Right hindlimb (tissue), 1 donor: ENCODE measurements at places on chromosomes 2 and 18.

DNA sequence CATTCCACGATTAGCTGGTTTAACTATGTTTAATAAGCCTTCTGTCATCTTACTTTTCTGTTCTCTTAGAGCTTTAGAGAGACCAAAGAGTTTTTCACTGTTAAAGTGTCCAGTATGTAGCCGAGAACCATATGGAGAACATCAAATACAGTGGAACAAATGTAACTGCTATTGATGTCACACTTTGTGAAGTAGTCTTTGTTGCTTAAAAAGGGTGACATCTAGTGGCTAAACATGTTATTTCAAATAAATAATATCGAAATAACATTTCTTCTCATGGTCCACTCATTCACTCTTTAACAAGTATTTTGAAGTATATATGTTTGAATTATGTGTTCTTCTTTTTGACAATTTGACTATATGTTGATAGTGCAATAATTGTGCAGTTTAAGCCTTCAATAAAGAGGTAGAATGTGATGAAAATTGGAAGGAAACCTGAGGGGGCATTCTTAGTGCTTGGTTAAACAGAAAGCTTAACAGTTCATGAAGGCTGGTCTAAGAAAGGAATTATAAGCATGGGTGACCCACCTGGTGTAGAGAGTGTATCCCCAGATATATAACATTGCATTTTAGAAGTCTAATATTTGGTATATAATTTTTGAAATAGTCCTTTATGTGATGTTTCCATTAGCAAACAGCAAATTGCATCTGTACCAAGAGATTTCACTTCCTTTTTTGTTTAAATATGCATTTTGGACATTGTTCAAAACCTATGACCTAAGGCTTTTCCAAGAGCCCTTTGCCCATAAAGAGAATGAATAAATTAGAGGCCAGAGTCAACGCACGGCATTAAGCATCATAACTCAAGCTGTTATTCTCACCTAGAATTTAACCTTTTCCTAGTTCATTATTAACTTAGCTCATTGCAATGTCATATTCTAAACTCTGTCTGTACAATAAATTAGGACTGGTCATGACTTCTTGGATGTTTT is 112.1 kb downstream of the KYNU start:
- DNase-seq = no peak

DNA sequence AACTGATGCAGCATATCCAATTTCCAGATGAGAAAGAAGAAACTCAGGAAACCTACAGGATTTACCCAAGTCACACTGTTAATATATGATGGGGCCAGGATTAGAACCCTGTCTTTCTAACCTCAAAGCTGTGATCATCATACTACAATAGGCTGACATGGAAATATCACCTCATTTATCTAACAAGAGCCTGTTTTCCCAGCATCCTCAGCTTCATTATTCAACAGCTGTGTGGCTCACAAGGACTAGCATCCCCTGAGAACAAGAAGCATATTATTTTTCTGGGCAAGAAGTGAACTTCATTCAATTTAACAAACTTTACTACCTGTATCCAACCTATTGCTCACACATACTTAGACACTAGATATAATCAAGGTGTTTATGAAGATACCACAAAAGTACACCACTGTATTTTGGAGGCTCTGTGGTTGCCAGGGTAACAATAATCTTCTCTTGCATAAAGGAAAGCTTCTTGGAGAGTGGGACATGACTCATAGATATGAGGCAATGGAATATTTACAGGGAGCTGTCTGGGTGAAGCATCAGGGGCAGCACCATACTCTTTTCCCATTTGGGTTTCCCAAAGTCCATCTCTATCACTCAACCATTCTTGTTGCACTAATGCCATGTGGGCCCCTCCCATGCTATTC is 218.2 kb downstream of the RAD51AP2 start:
- no peak for DNase-seq

DNA sequence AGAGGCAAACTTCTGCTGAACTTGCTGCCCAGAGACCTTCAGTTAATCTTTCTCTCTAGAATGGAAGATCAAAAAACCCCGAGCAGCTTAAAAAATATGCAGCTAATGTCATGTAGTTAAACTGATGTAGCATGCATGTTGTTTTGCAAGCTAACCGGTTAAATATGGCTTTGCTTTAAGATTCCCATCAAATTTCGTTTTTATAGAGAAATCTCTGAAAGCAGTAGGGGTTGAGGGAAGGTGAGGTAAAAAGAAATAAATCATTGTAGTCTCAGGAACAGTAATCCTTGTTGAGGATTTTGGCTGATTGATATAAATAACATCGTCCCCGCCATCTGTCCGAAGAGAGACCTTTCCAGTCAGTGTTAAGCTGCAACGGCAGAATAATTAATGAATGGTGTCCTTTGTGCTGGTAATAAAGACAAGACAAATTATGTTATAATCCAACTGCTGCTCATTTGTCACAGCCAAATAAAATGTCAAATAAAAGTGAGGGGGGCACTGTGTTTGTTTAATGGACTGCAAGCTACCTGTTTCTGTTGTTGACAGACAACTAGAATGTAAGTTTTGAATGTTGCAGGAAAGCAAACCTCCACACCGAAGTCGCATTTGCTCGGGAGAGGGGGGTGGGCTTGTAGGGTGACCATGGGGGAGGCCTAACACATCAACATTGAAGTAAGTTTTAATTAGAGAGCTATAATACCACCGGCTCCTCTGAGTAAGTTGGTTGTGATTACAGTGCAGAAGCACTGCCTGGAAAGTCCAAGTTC is 555.5 kb downstream of the ARHGAP15 start:
- no peak for DNase-seq

DNA sequence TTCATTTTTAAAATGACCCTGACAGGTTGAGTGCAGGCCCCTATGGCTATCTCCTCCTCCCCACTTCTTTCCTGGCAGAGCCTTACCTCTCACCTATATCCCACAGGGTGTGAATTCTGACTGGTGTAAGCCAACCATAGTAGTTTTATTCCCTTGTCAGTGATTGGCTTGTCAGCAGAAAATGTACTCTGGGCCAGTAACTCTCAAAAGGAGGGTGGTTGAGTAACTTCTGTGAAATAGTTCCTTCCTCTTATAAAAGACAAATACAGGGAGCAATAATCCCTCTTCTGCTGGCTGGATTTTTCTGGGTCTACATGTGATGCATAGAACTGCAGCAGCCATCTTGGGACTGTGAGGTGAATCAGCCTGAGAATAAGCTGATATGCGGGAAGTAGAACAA is 83.4 kb downstream of the RAPH1 start:
- DNase-seq = no peak

- DNase-seq = peak; percentile 67
Measured at GRCh38 chr2:237558961-237559641, 7.3 kb upstream of the PRLH start.

DNA sequence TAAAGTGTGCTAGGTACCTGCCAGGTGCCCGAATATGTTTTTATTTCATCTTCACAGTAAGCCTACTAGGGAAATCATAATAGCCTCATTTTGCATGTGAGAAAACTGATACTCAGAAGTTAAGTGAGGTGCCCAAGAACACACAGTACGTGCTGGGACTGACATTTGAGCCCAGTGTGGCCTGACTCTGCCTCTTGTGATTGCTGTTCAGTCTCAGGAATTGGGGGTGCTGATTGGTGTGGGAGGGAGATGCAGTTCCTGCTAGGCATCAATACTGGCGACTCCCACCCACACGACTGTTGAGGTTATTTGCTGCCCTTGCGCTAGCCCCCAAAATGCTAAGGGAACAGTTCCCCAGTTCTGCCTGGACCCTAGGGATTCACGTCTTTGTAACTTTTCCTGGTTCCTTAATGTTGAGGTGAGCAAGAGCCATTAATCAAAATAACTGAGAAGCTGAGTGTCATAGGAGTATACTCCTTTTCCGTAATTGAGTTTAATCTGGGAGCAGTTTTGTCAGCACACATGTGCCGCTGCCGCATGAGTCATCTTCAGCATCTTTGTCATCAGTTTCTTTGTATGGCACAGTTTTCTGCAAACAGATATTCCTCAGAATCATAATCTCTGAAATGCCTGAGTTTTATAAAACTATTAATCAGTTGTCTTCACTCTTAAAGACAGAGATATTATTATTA is 120.7 kb downstream of the NCK2 start:
- no peak for DNase-seq

GRCh38 chr2:108575132-108575966 is 41.1 kb downstream of the LIMS1 start:
- DNase-seq = no peak

GRCh38 chr2:100953406-100954043 is 48.6 kb upstream of the RPL31 start:
- no peak for DNase-seq
